Right renal cortex interstitium (tissue), 3 donors: ENCODE measurements at places on chromosomes 3 and 15. TPM values are rescaled to one million over a fixed set of nuclear protein-coding genes. Genes with fewer than 3 reads are reported as not detected.

DNA sequence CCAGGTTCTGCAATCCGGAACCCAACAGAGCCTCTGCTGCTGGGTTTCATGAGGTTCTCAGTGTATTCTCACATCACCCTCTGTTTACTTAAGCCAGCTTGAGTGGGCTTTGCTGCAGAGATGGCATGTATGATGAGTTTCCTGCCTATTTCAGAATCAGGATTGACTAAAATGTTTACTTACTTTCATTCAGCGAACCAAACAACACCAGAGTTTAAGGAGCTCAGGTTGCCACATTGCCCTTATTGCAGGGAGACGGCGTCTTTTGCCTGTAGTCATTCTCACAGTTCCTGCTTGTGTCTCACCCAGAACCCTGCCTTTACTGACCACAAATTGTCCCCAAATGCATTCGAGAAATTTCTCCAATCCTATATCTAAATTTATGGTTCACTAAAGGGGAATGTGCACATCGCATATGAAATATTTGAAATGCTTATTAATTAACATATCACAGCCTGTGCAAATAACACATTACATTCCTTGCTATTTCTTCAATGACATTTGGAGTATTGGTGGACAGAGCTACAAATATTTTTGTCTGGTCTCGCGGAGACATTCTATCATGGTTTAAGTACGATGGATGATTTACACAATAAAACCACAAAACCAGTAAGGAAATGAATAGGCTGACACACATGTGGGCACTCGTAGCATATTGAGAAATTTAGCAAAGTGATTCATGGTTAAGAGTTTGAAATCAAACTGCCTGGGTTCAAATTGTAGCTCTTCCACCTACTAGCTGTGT, 377.2 kb upstream of the CFAP20DC start:
- DNase-seq, result no peak

Gene HIGD1A
- 168 TPM for polyA plus RNA-seq

- no peak for DNase-seq
Observed at GRCh38 chr3:141124715-141125114, 73.6 kb downstream of the SPSB4 start.

Gene ULK3
- polyA plus RNA-seq, result 32.9 TPM

DNA sequence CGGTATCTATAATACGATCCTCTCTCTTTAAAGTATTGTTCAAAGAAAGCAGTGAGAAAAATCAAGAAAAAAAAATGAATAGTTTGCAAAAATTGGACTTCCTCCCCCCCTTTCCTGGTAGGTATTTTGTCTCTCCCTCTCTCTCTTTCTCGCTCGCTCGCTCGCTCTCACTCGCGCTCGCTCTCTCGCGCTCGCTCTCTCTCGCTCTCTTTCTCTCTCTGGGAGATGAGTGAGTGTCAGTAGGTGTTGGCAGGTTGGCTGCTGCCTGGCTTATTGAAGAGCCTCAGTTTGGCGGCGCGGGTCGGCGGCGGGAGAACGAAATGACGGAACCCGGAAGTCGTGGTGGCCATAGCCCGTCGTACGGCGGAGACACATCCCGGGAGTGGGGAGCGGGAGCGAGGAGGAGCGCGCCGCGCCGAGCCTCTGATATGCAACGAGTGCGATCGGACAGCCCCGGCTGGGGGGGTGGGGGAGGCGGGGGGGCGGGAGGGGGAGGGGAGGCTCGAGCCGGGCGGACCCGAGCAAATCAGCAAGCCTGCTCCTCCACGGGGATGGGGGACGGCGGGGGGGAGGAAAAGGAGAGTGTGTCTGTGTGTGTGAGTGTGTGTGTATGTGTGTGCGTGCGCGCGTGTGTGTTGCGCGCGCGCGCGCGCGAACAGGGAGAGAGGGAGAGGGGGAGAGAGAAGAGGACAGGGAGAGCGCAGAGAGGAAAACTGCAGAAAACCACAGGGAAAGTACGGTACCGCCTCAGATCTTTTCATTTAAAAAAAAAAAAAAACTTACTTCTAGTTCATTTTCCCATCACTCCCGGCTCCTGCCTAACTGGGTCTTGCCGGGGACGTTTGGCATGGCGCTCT, at the start of gene MEIS2:
Gene MEIS2 (minus strand): TSS at position 441 of the 857 bp plus-strand sequence. CDS start 1,083 bp downstream, outside the sequence.
- no peak for DNase-seq

- DNase-seq, result no peak
Observed at GRCh38 chr3:190886945-190887344, 24.5 kb upstream of the GMNC start.

GRCh38 chr15:27176785-27177406, 205.9 kb downstream of the GABRG3 start:
- no peak for DNase-seq

DNA sequence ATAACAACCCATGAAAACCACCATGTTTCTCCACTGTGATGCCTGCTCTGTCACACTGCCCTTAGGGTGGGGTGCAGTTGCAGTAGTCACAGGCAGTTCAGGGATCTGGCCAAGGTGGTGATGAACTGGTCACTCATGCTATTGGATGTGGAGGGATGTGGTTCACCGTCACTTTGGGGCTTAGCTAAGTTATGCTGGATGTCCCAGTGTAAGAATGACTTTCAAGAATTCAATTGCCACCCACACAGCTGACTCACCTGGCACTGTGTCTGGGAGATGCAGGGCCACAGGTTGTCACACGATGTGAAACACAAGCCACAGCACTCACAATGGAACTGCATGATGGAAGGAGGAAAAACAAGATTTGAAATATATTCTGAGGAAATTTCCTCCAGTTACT, 146.1 kb upstream of the CTNNB1 start:
- DNase-seq, result no peak
